ENCODE measurements at places on chromosomes 11 and 22.

- DNase-seq: no peak
These were observed 12.7 kb upstream of the TMA7B start for GRCh38 chr22:39947220-39948216.

DNA sequence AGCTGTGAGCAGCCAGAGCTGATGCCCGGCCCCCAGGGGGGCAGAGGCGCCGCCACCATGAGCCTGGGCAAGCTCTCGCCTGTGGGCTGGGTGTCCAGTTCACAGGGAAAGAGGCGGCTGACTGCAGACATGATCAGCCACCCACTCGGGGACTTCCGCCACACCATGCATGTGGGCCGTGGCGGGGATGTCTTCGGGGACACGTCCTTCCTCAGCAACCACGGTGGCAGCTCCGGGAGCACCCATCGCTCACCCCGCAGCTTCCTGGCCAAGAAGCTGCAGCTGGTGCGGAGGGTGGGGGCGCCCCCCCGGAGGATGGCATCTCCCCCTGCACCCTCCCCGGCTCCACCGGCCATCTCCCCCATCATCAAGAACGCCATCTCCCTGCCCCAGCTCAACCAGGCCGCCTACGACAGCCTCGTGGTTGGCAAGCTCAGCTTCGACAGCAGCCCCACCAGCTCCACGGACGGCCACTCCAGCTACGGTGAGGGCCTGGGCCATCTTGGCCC is 6.1 kb downstream of the CDC42EP1 start:
- peak; percentile 21 for DNase-seq

GRCh38 chr11:47437746-47438418 is 11.1 kb downstream of the RAPSN start:
- DNase-seq: no peak

DNA sequence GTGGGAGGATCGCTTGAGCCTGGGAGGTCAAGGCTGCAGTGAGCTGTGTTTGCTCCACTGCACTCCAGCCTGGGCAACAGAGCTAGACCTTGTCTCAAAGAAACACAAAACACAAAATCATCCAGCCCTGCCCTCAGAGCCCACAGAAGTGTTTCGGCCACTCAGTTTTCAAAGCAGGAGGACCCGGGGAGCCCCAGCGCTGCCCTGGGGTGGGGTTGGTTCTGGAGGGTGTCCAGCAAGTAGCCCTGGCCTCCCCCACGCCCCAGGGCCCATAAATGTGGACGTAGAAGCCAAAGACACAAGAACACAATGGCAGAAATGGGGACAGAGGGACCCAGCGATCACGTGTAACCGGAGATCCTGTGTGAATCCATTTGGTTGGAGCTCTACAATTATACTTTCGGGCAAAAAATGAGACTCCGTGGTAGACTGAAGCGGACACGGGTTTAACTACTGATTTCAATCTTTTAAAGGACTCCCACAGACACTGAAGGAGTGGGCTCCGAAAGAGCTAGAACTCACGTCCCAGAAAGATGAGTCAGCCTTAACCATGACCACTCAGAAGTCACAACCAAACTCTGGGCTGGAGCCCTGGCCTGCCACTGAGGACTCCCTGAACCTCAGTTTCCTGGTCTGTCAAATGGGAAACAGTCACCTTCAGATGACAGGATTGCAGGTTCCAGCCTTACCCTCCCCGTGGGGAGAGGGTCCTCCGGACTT is 9.0 kb upstream of the CYTH4 start:
- no peak for DNase-seq

- no peak for DNase-seq
These were observed 40.8 kb downstream of the COMMD9 start for GRCh38 chr11:36248436-36248835.

DNA sequence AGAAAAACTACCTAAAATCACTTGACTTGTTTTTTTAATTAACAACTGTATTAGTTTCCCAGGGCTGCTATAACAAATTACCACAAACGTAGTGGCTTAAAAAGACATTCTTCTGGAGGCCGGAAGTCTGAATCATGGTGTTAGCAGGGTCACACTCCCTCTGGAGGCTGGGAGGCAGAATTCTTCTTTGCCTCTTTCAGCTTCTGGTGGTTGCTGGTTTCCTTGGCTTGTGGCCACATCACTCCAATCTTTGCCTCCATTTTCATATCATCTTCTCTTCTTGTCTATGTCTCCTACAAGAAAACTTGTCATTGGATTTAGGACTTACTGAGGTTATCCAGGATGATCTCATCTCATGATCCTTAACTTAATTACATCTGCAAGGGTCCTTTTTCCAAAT is 7.4 kb upstream of the INCENP start:
- DNase-seq: no peak

DNA sequence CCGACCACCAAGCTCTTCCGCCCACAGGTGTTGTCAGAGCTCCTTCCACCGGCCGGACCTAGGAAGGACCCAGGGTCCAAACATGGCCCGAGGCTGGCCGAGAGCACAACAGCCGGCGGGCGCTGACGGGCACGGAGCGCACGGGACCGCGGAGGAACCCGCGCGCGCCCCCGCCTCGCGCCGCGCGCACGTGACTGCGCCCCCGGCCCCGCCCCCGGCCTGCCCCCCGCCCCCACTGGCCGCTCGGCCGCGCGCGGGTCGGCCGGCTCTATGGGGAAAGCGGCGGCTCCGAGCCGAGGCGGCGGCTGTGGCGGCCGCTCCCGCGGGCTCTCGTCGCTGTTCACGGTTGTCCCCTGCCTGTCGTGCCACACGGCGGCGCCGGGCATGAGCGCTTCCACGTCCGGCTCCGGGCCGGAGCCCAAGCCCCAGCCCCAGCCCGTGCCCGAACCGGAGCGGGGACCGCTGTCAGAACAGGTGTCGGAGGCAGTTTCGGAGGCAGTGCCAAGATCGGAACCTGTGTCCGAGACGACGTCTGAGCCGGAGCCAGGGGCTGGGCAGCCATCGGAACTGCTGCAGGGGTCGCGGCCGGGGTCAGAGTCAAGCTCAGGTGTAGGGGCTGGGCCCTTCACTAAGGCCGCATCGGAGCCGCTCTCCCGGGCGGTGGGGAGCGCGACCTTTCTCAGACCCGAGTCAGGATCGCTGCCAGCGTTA is at the start of gene OSBP2:
OSBP2 (plus strand) TSS at position 235 of the 711 bp plus-strand sequence; CDS start at position 271, 36 bp downstream.
- no peak for DNase-seq

GRCh38 chr22:19035474-19036228 is 86.6 kb downstream of the DGCR2 start:
- DNase-seq: no peak

DNA sequence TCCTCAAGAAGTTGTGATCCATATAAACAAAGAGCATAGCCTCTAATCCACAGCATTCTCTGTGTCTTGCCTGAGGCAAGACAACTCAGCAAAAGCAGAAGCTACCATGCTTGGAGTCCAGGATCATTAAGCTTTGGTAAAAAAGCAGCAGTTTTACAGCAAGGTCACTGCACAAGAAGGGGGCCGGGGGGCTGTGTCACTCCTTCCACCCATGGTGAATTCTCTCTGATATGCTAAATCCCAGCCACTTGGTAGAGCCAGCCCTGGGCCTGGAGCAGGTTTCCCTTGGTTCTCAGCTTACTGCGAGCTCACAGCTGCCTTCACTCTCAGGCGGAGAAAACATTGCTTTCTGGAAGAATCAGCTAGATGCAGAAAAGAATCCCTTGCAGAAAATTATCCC is 144.7 kb downstream of the TENM4 start:
- DNase-seq: no peak

Data from stimulated activated CD8-positive, alpha-beta memory T cell treated with anti-CD3 and anti-CD28 coated beads, Interleukin-2, amount 100 ng/mL, for 1 hour (primary cell).